Diencephalon (tissue), 1 donor: ENCODE measurements at places on chromosomes 3 and 15. TPM values are rescaled to one million over a fixed set of nuclear protein-coding genes. Genes with fewer than 3 reads are reported as not detected.

IL17RB gene
- 9.0 TPM for total RNA-seq

NPHP3 gene
- total RNA-seq: 21.7 TPM

SPESP1 gene
- total RNA-seq: 4.8 TPM

C15orf61 gene
- total RNA-seq: 24.7 TPM

CHRFAM7A gene
- 14.8 TPM for total RNA-seq

TRANK1 gene
- 20.1 TPM for total RNA-seq

ITPKA gene
- 0.69 TPM for total RNA-seq

GHSR gene
- total RNA-seq: 0.69 TPM

CP gene
- total RNA-seq: 12.0 TPM

TYRO3 gene
- total RNA-seq: 32.3 TPM

FOXL2 gene
- 0.46 TPM for total RNA-seq

FOXB1 gene
- total RNA-seq: 2.1 TPM

LRRN1 gene
- 61.1 TPM for total RNA-seq

STRC gene
- 0.92 TPM for total RNA-seq

MAP6D1 gene
- total RNA-seq: 9.9 TPM
